ENCODE measurements at places on chromosomes 13 and 19. TPM values are rescaled to one million over a fixed set of nuclear protein-coding genes. Genes with fewer than 3 reads are reported as not detected.

MIA gene
- total RNA-seq: not detected

OR7A5 gene
- not detected for total RNA-seq

TTYH1 gene
- not detected for total RNA-seq

CACNG7 gene
- total RNA-seq: not detected

GNG8 gene
- total RNA-seq: not detected

CAPN12 gene
- total RNA-seq: not detected

SLC25A41 gene
- not detected for total RNA-seq

DIRAS1 gene
- total RNA-seq: 0.78 TPM

TEX29 gene
- total RNA-seq: 0.37 TPM

RANBP3 gene
- total RNA-seq: 47.3 TPM

RDH8 gene
- 0.39 TPM for total RNA-seq

DLL3 gene
- 0.39 TPM for total RNA-seq

PABPC3 gene
- total RNA-seq: under 0.01 TPM

FSTL3 gene
- total RNA-seq: 29.9 TPM

All from subcutaneous preadipocyte (primary cell).